ENCODE measurements at places on chromosomes 3 and 15. TPM values are rescaled to one million over a fixed set of nuclear protein-coding genes. Genes with fewer than 3 reads are reported as not detected.

Gene CCDC13
- 0.95 TPM for total RNA-seq

Gene NGRN
- 42.9 TPM for total RNA-seq

Gene CFAP161
- 0.16 TPM for total RNA-seq

Gene UROC1
- not detected for total RNA-seq

Gene CAND2
- 5.0 TPM for total RNA-seq

All from bronchial smooth muscle cell (primary cell).